ENCODE measurements at places on chromosomes 7 and 10. TPM values are rescaled to one million over a fixed set of nuclear protein-coding genes. Genes with fewer than 3 reads are reported as not detected.

- no peak for DNase-seq
These were observed 290.0 kb upstream of the SHH start for GRCh38 chr7:156102267-156102666.

DNA sequence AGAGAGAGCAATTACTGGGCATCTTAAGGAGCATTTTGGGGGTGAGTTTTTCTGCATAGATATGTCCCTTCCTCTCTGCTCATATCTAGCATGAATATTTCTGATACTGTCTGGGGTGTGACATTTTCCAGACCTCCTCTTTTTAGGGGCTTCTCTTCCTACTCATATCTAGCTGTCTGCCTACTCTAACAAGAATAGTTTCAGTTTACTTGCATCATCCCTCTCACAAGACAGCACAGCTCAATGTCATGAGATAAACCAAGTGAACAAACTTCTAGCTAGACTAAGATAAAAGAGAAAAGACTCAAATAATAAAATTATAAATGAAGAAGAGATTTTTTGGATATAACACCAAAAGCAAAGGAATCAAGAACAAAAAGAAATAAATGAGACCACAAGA is 419.5 kb upstream of the SORCS1 start:
- DNase-seq, result no peak

DNA sequence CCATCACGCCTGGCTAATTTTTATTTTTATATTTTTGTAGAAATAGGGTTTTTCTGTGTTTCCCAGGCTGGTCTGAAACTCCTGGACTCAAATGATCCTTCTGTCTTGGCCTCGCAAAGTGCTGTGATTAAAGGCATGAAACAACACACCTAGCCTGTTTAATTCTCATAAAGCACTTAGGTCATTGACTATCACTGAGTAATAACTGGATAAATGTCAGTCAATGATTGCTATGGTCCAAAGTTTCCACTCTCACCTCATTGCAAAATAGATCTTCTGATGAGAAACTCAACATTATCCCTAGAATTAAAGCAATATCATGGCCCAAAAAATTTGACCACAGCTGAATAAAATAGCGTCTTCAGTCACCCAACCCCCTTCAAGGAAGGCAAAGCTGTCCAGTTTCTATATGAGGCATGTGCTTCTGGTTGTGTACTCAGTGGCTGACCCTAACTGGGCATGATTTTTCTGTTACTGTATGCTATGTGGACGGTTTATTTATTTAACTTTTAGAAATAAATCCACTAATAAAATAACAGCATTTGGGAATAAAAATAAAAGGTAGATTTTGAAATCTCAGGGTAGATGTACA is 86.5 kb upstream of the LRRN3 start:
- DNase-seq, result no peak

GRCh38 chr7:21651697-21652096 is 108.9 kb downstream of the DNAH11 start:
- DNase-seq, result no peak

GRCh38 chr10:121783782-121784372 is 144.0 kb downstream of the ATE1 start:
- no peak for DNase-seq

DNA sequence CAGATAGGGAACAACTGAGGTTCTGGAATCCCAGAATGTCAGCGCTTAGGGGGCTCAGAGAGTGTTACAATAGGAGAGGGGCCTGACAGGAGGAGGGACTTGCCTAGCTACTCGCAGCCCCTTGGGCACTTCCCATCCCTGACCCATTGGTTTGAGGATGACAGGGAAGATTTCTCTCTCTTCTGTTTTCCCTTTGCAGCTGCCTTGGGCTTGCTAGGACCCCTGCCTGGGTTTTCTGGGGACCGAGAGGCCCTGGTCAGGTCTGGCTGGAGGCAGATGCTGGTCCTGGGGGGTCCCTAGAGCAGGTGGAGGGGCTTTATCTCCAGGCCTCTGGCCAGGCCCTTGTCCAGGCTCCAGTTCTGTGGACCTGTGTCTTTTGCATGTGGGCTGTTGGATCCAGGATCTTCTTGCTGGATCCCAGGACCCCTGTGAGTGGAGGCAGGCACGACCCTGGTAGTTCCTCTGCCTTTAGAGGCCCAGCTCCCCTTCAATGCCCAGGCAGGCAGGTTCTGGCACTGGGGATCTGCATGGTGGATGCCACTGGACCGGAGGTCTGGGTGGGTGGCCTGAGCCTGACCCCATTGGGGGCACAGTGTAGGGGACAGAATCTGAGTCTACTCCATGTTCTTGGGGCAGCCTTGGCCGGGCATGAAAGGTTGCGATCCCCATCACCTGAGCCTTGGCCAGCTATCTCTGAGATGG is 26.9 kb downstream of the RAMP3 start:
- no peak for DNase-seq

GRCh38 chr10:101760510-101760909 is 15.4 kb downstream of the FGF8 start:
- DNase-seq, result no peak

DNA sequence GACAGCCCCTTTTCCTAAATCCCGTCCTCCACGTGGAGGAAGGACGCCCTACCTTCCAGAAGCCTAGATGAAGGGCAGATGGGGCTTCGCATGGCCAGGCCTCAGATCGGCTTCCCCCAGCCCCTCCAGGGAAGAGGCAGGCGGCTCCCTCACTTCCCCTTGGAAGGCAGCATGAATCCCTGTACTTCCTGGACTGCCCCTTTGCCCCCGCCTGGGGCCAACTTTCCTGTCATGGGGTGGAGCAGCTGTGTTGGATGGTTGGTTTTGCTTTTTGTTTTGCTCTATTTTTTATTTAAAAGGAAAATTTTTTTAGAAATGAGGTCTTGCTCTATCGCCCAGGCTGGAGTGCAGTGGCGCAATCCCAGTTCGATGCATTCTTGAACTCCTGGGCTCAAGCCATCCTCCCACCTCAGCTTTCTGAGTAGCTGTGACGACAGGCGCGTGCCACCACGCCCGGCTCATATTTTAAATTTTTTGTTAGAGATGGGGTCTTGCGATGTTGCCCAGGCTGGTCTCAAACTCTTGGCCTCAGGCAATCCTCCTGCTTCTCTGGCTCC is 27.2 kb downstream of the GTF2IRD1 start:
- peak; percentile 68 for DNase-seq

DNA sequence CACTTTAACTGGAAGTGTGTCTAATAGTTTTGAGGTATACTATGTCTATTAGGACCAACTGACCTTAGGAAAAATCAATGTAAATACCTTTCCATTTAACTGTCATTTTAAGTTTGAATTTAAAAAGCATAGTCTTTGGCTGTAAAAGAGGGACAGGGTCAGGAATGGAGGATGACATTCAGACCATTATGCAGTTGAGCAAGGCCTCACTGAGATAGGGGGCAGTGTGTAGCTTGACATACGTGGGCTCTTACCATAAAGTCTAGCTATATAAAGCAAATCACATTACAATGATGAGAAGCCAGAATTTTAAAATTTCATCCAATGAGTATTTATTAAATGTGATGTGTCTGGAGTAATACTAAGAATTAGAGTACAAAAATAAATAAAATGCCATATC is 17.9 kb downstream of the PALS2 start:
- DNase-seq, result no peak

- DNase-seq, result peak; percentile 37
These were observed 763 bp downstream of the PITX3 start for GRCh38 chr10:102240467-102241031.

DNA sequence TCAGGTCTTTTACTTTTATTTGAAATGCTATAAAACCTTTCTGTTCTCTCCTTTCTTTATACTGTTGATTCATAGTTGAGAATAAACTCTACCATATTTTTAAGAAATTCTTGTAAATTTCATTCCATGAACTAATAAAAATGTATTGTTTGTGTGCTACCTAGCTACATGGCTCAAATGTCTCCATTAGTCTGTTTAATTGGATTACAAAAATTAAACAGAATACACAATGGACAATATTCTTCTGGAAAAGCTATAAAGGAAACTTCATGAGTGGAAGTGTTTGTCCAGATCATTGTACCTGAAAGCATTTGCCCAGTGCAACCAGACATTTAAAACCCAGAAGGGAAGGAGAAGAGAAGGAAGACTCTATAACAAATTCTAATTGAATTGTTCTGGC is 20.1 kb downstream of the KCND2 start:
- no peak for DNase-seq

DNA sequence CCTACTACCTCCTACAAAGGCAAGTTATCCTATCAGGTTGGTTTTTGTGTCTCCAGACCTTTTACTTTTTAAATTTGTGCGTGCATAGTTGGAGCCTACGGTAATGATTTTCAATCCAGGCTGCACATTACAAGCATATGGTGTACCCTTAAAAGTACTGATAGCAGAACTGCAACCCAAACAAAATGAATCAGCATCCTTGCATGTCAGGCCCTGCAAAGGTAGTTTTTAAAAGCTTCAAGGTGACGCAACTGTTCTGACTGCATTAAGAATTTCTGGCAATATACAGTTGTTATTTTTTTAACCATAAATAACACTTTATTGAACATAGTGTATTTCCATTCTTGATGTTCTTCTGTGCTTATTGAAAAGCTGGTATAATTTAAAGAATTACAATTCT is 28.9 kb downstream of the GNAT3 start:
- no peak for DNase-seq

CREB5 gene
- 6.5 TPM for total RNA-seq

CEP55 gene
- 102 TPM for total RNA-seq

NUTM2D gene
- total RNA-seq, result 0.90 TPM

GHRHR gene
- not detected for total RNA-seq

SYCE1 gene
- total RNA-seq, result not detected

ZNF853 gene
- 0.38 TPM for total RNA-seq

SPAM1 gene
- total RNA-seq, result not detected

All from LHCN-M2 (cell line).